ENCODE measurements at places on chromosomes 2 and 18. TPM values are rescaled to one million over a fixed set of nuclear protein-coding genes. Genes with fewer than 3 reads are reported as not detected.

RAB12 gene
- 76.4 TPM for total RNA-seq

MMADHC gene
- 233 TPM for total RNA-seq

FOXD4L1 gene
- total RNA-seq: 0.19 TPM

ANKRD36 gene
- total RNA-seq: 21.1 TPM

CCDC121 gene
- 1.1 TPM for total RNA-seq

THSD7B gene
- 4.2 TPM for total RNA-seq

ZNF519 gene
- 2.9 TPM for total RNA-seq

POTEC gene
- under 0.01 TPM for total RNA-seq

FKBP1B gene
- total RNA-seq: 8.2 TPM

CAPN13 gene
- under 0.01 TPM for total RNA-seq

ADRA2B gene
- 2.0 TPM for total RNA-seq

NT5DC4 gene
- not detected for total RNA-seq

AQP4 gene
- total RNA-seq: not detected

C1D gene
- total RNA-seq: 33.3 TPM

TMEM237 gene
- total RNA-seq: 71.7 TPM

NGEF gene
- 1.9 TPM for total RNA-seq

SPHKAP gene
- total RNA-seq: not detected

IFT172 gene
- total RNA-seq: 26.8 TPM

TCF7L1 gene
- 2.3 TPM for total RNA-seq

MC4R gene
- under 0.01 TPM for total RNA-seq

CCBE1 gene
- total RNA-seq: 21.4 TPM

ACKR3 gene
- total RNA-seq: 5.4 TPM

NAT8 gene
- total RNA-seq: not detected

RNF152 gene
- total RNA-seq: 90.5 TPM

SP5 gene
- total RNA-seq: not detected

PSMG2 gene
- total RNA-seq: 50.5 TPM

ASAP2 gene
- 59.2 TPM for total RNA-seq

TXNDC2 gene
- total RNA-seq: not detected

CXCR1 gene
- total RNA-seq: not detected

NEB gene
- total RNA-seq: under 0.01 TPM

GPBAR1 gene
- 0.19 TPM for total RNA-seq

SEPTIN10 gene
- 84.5 TPM for total RNA-seq

MC5R gene
- under 0.01 TPM for total RNA-seq

GCG gene
- total RNA-seq: not detected

PKP4 gene
- 36.6 TPM for total RNA-seq

TMEM169 gene
- total RNA-seq: 0.28 TPM

DNER gene
- under 0.01 TPM for total RNA-seq

LYPD6 gene
- total RNA-seq: under 0.01 TPM

C2orf66 gene
- total RNA-seq: under 0.01 TPM
